ENCODE measurements at places on chromosomes 7 and 10.

- DNase-seq, result no peak
These were observed 450.6 kb upstream of the AUTS2 start for GRCh38 chr7:69147631-69148030.

DNA sequence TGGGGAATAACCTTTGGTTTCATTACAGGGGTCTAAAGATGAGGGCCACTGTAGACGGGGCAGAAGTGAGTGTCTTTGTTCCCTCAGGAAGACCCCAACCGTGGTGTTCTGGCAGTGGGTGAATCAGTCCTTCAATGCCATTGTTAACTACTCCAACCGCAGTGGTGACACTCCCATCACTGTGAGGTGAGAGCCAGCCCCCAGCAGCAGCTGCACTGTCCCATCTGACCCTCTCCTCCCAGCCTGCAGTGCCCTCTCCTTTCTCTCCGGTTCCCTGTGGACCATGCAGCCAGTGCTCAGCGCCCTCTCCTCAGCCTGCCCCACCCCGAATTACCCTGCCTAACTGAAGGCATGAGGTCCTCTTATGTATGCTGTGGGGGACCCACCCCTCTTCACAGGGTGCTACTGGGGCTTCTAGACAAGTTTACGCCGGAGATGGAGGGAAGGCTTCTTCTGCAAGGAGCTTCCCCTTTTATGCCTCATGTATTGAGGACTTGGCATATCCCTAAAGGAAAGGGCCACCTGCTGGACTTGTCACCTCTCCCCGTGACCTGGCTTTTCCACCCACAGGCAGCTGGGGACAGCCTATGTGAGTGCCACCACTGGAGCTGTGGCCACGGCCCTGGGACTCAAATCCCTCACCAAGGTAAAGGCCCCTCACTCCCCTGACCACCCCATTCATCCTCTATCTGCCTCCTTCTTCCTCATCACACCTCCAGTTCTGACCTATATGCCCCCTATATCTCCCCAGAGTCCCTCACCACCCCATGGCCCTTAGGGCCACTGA, 5.1 kb downstream of the SFXN3 start:
- no peak for DNase-seq

DNA sequence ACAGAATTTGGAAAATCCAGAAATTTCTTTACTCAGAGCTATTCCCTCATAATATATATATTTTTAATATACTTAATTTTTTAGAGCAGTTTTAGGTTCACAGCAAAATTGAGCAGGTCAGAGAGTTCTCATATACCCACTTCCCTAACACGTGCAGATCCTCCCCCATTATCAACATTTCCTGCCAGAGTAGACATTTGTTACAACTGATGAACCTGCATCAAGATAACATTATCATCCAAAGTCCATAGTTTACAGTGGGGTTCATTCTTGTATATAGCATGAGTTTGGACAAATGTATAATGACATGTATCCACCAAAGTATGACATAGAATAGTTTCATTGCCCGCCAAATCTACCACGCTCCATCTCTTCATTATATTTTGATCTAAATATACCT, 170.0 kb downstream of the PTEN start:
- no peak for DNase-seq

GRCh38 chr7:63205136-63205535, 793.5 kb upstream of the ZNF722 start:
- no peak for DNase-seq

DNA sequence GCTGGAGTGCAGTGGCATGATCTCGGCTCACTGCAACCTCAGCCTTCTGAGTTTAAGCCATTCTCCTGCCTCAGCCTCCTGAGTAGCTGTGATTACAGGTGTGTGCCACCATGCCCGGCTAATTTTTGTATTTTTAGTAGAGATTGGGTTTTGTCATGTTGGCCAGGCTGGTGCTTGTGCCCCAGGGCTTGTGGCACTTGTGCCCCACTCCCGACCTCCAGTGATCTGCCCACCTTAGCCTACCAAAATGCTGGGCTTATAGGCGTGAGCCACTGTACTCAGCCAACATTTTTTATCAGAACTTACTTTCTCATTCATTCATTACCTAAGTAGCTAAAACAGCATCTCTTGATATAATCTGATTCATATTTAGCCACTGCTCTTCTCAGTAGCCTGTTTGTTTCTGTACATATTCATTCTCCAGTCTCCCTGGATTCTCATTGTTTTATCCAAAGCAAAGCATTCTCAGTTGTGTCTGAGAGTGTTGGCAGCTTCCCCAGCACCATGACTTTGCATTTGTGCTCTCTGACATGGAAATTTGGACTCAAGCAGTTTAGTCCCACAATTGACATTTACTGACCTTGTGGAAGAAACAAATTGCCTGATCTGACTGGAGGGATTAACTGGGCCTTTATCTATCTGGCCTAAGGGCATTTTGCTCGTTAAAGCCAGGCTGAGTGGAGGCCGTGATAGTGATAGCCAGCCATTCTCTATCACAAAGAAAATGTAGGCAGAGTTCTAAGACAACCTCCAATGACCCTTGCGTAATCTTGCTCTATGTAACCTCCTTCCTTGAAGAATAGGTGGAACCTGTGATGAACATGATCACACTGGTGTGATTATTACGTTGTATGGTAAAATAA, 44.9 kb downstream of the AKR1B15 start:
- peak; percentile 99 for DNase-seq

- DNase-seq, result no peak
These were observed 110.3 kb upstream of the GATA3 start for GRCh38 chr10:7944215-7944480.
